ENCODE measurements at places on chromosomes 13 and 19.

- DNase-seq = no peak
These were observed 7.9 kb downstream of the CD37 start for GRCh38 chr19:49343123-49343522.

- no peak for DNase-seq
These were observed 127.8 kb upstream of the SPACA7 start for GRCh38 chr13:112248406-112248760.

- no peak for DNase-seq
These were observed 260.5 kb downstream of the RFC3 start for GRCh38 chr13:34078334-34078999.

GRCh38 chr13:49320975-49321374, 73.2 kb downstream of the CDADC1 start:
- DNase-seq = no peak

- peak; percentile 99 for DNase-seq
These were observed at the start of gene ZNF260 for GRCh38 chr19:36528194-36528920. Gene ZNF260, minus strand, starts transcription at chr19:36528271. Its CDS starts 13,033 bp downstream, at chr19:36515238.

All from mesendoderm (in vitro differentiated cells).